H1 (cell line): ENCODE measurements at places on chromosomes 3 and 15.
A peak's percentile ranks its signal among the peaks of the same experiment; 100 is the strongest.

DNA sequence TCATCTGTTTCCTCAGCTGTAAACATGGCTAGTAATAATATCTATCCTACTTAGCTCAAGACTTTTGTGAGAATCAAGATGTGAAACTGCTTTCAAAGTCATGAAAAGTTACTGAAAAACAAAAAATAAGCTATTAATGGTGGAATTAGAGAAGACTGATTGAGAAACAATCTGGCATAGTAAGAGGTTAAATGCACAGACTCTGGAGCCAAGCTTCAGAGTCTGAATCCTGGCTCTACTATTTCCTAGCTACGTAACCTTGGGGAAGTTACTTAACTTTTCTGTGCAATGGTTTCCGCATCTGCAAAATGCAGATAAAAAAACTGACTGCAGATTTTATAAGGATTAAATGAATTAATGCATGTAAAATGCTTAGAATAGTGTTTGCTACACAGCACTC, 28.8 kb downstream of the LRRFIP2 start:
- no peak for DNase-seq

- DNase-seq: no peak
Measured at GRCh38 chr3:33496449-33496848, 56.2 kb upstream of the UBP1 start.

DNA sequence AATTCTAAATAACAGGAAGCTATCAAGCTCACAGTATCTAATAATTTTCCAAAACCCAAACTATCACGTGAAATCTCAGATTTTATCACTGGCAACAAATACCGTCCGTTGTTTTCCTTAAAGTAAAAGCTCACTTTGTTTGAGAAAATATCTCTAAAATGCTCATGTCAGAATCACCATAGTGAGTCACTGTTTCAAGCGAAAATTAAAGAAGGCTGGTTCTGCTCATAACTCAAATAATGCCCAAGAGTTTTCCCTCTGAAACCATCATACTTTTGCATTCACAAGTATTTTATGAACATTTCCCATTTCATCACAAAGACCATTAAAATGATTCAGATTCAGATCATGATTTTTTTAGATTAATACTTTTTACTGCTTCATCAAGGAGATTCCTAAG, 50.6 kb downstream of the TBL1XR1 start:
- no peak for DNase-seq

- DNase-seq: no peak
Measured at GRCh38 chr3:152149832-152150231, 118.9 kb upstream of the MBNL1 start.

DNA sequence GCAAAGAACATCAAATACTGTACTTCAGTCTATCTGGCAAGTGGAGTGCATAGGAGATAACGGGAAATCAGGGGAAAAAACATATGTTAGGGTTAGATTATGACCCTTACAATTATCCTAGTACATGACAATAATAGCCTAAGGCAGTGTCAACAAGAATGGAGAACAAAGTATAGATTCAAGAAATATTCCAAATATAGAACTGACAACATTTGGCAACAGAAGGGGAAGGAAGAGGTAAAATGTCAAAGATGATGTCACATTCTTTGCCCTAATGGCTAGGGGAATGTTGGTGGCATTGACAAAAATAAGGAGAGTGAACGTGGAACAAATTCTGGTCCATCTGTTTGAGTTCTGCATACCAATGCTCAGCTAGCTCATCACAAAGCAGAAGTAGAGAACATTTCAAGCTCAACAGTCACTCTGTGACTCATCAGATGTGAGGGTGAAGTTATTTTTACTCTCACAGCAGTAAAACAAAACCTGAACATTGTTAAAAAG, 15.5 kb upstream of the ATP8B4 start:
- DNase-seq: no peak

- peak; percentile 76 for DNase-seq
Measured at GRCh38 chr15:23823508-23823907, 136.4 kb upstream of the NDN start.

DNA sequence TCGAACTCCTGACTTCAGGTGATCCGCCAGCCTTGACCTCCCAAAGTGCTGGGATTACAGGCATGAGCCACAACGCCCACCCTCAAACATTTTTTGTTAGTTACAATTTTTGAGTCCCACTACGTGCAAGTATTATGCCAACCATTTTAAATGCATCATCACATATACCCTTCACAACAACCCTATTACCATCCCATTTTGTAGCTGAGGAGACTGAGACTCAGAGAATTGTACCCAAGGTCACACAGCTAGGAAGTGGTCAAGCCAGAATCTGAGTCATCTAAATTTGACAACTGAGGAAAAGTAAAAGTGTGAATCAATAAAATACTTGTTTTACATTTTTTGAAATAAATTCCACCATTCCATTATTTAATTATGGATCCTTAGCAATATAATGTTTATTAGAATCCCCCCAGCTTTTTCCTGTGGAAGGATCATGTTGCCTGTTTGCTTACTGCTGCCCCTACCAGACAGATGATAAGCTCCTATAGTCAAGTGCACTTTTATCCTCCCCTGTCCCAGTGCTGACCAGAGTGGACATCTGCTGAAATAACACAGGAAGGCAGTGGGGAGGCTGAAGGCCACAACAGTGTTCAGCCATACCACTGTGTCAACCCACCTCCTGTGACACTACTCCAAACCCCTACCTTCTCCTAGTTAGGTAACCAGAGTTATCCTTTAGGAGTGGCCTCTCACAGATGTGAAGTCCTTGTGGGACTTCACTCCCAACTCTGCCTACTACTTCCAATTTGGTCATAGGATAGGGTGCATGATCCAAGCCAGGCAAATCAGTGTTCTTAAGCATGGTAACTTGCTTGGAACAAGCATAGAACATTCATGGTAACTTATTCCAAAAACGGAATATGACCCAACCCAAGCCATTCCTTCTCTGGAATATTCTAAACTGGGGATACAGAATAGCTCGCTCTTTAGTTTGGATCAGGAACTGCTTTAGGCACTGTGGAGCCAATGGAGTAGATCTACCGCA, 28.1 kb downstream of the PRKAR2A start:
- DNase-seq: no peak

DNA sequence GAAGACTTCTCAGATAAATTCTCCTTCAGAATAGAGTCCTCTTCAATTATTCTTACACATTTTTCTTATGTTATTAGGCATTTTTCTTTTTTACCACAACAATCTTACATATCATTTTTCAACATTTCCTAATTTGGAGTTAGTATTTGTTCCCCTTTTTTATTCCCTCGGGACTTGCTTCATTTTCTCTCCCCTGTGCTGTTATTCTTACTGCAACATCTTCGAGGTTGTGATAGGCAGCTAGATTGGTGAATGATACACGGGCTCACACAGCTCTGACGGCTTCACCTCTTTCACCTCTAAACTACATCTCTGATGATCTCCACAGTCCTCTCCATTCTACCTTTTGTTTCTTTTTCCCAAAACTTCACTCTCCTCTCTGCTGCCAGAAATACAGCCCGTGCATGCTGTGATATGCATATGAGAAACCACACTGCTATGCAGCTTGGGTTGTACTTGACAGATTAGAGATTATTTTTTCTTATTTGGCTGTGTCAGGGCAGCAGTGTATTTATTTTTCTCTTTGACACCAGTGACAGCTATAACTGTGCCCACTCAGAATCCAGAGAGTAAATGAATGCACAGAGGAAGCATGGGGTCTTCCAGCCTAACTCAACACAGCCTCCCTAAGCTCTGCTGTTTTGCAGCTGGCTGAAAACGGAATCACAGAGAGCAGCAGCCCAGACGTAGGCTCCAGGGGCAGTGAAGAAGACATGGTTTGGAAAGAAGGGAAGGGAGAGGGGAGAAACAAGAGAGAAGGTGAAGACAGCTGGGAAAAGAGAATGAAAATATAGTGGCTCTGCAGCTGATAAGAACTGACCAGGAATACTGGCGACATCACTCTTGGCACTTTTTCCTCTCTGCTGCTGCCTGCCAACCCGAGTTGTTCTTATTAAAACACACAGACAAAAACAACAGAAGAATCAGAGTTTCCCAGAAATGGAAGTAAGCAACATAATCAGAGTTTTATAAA, 61.8 kb downstream of the SLC9A9 start:
- no peak for DNase-seq

DNA sequence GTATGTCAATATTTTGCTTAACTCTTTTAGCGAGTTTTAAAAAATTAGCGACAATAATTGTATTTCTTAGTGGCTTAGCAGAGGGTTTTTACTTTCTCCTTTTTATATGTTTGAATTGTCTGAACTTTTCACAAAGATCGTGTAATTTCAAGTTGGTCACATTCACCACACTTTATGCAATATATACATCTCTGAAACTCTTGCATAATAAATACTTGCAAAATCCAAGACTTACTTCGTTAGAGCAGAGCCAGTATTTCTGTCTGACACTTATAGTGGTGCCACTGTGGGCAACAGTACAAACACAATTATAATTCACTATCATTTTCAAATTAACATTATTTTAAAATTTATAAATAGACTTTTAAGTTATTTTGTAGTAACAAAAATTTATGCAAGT, 62.0 kb downstream of the SUCNR1 start:
- no peak for DNase-seq

DNA sequence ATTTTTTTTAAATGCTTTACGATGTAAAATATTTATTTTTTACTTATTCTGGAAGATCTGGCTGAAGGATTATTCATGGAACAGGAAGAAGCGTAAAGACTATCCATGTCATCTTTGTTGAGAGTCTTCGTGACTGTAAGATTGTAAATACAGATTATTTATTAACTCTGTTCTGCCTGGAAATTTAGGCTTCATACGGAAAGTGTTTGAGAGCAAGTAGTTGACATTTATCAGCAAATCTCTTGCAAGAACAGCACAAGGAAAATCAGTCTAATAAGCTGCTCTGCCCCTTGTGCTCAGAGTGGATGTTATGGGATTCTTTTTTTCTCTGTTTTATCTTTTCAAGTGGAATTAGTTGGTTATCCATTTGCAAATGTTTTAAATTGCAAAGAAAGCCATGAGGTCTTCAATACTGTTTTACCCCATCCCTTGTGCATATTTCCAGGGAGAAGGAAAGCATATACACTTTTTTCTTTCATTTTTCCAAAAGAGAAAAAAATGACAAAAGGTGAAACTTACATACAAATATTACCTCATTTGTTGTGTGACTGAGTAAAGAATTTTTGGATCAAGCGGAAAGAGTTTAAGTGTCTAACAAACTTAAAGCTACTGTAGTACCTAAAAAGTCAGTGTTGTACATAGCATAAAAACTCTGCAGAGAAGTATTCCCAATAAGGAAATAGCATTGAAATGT, 15.6 kb downstream of the THBS1 start:
- DNase-seq: no peak

DNA sequence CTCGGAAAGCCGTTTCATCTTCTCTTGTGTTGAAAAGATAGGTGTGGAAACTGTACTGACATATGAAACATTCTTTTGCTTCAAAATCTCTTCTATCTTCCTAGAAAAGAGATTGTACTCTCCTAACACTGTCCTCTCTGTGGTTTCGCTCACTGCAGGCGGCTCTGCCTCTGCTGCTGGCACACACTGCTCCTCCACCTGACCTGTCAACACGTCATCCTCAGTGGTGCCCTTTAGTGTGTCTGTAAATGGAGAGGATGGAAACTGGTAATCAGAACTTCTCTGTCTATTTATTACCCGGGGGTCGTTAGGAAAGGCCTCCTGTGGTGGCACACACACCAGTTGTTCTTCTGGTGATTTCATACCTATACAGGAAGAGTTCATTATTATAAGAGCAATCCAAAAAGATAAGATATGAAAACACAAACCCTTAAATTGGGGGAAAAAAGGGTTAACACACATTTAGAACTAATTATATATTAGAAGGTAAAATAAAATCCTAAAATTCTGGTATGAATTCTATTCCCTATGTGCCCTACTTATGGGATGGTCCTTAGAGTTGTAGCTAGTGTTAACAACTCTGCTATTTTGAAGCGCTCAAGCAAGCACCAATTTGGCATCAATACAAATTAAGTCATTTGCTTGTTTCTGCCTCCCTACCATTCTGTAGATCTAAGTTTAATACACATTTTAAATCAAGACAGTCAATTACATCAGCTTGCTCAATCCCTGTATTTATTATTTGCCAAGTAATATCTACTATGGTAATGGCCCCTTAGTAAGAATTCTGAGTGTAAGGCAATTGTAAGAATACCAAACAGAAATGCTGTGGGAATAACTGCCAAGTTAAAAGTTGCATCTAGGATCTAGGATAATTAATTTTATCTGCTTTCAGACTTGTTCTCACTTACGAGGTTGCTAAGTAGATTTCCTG, 49.2 kb downstream of the TASOR start:
- no peak for DNase-seq

- DNase-seq: no peak
Measured at GRCh38 chr15:62769604-62770003, 272.9 kb upstream of the TPM1 start.

DNA sequence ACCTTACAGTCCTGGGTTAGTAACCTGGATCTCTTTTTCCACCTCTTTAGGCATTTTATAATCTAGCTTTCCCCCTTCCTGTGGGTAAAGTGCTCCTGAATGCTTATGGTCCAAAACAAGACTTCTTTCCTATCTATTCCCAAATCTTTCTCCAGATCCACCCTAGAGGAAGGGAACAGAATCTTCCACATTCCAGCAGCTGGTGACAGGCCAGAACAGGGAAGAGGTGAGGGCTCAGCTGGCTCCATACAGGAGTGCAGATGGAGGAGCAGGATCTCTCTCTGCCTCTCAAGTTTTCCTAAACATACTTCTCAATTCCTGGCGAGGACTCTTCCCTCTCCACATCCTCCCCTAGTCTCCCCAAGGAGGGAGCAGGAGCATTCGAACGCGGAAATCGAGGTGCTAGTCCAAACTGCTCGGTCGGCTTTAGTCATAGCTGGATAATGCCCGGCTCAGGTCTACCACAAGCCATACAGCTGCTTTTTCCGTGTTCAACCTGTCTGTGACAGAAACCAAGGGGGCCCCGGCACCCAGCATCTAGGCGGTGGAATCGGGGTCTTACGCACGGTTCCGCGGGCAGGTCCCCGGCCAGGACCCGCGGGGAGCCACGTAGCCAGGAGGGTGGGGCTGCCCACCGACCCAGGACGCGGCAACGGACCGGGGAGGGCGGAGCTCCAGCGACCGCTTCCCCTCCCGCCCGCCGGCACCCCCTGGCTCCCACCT, 4.0 kb downstream of the RASSF1 start:
- DNase-seq: no peak

DNA sequence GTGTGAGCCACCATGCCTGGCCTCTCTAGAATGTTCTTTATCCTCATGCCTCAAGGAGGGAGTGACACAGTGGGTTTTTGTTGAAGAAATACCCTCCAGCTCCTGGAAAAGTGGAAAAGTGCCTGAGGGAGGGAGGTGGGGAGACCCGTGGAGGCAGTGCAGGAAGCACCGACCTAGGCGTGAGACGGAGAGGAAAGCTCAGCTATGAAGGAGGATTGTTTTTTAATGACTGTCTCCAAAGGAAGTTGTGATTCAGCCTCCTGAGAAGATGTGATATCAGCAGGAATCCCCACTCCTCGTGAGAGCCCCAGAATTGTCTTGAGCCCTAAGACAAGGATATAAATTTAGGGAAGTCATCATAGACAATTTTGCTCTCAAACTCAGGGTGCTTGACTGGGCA, 21.7 kb downstream of the RPLP1 start:
- no peak for DNase-seq

DNA sequence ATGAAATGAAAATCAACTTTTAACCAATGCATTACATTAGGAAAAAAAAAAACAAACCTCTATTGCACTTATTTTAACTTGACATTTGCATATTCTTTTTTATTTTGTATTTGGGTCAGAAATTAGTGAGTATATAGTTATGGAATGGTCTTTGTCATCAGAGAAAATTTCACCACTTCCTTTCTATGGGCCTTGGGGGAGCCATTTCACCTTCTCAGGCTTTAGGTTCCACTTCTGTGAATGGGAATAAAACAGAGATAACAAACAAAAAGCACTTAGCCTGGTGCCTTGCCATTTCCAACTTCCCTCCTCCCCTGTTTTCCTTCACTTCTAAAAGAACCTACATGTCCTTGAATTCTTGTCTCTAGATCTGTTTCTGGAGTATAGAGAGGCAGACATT, 168.0 kb upstream of the STT3B start:
- no peak for DNase-seq
